WTC11 (cell line): ENCODE measurements at places on chromosomes 3 and 15. TPM values are rescaled to one million over a fixed set of nuclear protein-coding genes. Genes with fewer than 3 reads are reported as not detected.

The RBPMS2 gene
- total RNA-seq = 195 to 210 TPM (median 202 TPM) in 3 replicates

DNA sequence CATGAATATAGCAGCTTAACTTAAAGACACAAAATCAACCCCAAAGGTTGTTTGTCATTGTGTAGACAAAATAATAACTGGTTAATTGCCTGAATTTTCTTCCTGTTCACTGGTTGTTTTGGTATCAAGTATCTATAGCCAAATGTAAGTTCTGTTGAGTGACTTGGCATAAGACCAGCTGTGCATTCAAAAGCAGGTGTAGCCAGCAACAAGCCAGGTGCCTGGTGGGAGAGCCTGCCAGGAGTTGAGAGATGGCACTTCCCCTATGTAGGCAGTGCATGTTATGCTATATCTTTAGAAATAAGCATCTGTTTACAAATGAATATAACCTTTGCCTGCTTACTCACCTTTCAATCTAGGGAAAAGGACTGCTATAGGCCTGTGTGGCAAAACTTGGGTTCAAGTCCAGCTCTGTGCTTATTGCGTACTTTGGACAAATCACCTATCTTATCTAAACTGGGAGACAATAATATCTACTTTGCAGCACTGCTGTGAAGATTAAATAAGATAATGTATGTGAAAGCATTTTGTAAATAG, 84.9 kb upstream of the TBL1XR1 start:
- no peaks in the 10 kb centered on the region for H3K27me3 ChIP-seq
- no peak overlapping the region for H3K4me3 ChIP-seq
- no peaks in the 10 kb centered on the region for H3K36me3 ChIP-seq
- peaks cover 64% of the 10 kb centered on the region for H3K4me1 ChIP-seq
- no peak overlapping the region for H3K27ac ChIP-seq

The DLL4 gene
- total RNA-seq = 0.94 to 1.6 TPM (median 1.1 TPM) in 3 replicates

The ADAMTSL3 gene
- total RNA-seq = 1.1 to 1.8 TPM (median 1.7 TPM) in 3 replicates
